ENCODE measurements at places on chromosomes 3 and 15. TPM values are rescaled to one million over a fixed set of nuclear protein-coding genes. Genes with fewer than 3 reads are reported as not detected.

The POU1F1 gene
- not detected for total RNA-seq

The C3orf70 gene
- not detected for total RNA-seq

The PRTG gene
- total RNA-seq, result not detected

- DNase-seq, result no peak
These were observed 166.1 kb downstream of the FRMD5 start for GRCh38 chr15:44029003-44029402.

- DNase-seq, result no peak
These were observed 7.4 kb upstream of the EIF4A2 start for GRCh38 chr3:186775999-186776398.

- no peak for DNase-seq
These were observed 65.0 kb upstream of the DAZL start for GRCh38 chr3:16670191-16670590.
